ENCODE measurements at places on chromosomes 1 and 21.

- no peak for DNase-seq
Measured at GRCh38 chr1:9537863-9538668, 1.2 kb upstream of the SLC25A33 start.

DNA sequence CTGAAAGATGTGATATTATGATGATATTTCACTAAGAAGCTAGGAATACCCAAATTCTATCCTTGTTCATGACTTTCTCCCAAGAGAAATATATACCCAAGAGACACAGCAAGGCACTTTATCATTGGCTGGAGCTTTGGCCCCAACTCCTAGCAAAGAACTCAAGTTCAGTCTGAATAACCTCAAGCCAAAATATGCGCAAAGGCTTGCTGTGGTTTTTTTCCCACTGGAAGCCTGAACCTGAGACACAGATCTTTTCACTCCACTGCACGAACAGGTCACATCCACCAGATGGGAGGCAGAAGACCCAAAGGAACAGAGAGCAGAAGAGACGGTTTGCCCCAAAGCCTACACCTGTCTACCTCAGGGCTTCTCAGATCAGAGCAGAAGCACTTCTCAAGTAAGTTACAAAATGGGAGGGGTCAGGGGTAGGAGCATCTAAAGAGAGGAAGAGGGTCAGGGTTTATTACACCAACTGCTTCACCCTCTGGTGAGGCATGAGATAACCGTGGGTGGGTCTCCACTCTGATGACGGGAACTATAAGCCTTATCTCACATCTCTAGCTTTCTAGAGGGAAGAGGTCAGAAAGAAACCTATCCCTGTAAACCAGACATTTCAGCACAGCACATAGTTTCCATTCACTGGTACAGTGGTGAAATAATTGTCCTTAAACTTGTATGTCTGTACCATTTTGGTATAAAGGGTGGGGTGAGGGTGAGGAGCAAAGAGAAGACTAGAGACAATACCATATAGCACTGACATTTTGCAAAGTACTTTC lies 17.1 kb upstream of the CDC42BPA start:
- peak; percentile 19 for DNase-seq

DNA sequence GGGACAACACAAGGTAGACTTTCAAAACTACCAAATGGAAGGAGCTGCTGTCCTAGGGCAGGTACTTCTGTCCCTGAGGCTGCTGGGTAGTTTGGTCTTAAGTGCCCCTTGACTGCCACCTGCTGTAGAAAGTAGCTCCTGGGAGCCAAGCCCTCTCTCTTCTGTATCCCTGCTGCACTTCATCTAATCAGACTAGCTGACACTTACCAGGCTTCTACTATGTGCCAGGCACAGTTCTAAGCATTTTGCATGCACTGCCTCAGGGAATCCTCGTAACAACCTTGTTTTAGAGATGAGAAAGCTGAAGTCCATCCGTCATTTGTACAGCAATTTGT lies 15.9 kb upstream of the SRSF4 start:
- DNase-seq = peak; percentile 37

GRCh38 chr1:197150336-197151005 lies 4.0 kb upstream of the ASPM start:
- no peak for DNase-seq

DNA sequence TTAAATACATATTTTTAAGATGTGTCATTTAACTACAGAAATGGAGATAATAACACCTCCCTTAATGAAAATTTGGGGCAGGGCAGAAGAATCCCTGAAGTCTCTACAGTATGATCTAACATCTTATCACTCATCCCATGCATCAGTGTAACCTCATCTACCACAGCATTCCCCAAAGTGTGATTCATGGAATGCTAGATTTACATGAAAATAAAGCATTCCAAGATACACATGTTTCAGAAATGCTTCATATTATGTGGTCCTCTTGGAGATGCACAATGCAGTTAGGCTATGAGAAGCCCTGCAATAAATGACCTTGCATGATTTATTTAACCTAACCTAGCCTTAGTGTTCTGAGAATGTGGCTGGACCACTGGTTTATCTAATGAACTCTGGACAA lies 166.9 kb upstream of the SYT6 start:
- no peak for DNase-seq

- no peak for DNase-seq
Measured at GRCh38 chr1:164272156-164272555, 286.8 kb upstream of the PBX1 start.

DNA sequence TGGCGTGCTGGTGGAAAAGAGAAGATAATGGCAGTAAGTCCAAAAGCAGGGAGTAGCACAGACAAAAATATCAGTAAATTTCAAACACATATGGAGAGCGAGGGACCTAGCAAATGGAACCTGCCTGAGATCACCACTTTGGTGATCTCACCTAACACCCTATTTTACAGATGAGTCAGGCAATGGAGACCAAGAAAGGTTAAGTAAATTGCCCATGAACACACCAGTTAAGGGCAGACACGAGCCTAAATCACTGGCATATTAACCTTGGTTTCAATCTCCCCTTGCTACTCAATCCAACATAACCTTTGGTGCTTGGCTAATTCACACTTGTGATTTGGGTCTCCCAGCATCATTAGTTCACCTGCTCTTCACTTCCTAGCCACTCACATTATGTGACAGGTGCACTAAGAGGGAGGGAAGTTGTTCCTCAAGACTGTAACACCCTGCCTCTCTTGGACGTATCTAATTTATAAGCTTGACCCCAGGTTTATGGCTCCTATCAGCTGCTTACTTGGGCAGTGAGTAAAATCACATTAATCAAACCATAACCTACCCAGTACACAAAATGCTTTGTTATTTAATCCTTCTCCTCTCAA lies 11.5 kb downstream of the ZNF697 start:
- no peak for DNase-seq

- no peak for DNase-seq
Measured at GRCh38 chr1:65703853-65704252, 88.8 kb upstream of the PDE4B start.

GRCh38 chr21:17197996-17198395 lies 314.8 kb upstream of the CXADR start:
- DNase-seq = no peak

DNA sequence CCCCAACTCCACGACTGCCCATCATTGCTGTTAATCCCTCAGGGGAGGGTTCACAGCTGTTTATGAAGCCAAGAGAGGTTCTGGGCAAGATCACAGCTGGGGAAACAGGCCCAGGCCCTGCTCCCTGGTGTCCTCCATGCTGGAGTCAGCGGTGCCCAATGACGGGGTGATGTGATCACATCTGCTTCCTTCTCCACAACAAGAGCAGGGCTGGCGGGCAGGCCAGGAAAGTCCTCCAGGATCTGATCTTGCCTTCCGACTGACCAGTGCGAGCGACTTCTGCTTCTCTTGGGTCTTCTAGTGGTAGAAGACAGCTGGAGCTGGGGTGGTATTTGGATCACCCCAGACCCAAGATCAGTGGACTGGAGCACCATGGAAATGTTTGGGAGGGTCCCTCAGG lies 951 bp upstream of the LINGO4 start:
- no peak for DNase-seq

- DNase-seq = no peak
Measured at GRCh38 chr1:233389169-233389568, 61.6 kb downstream of the MAP3K21 start.

GRCh38 chr1:119428991-119429390 lies 14.0 kb downstream of the HSD3B2 start:
- no peak for DNase-seq

DNA sequence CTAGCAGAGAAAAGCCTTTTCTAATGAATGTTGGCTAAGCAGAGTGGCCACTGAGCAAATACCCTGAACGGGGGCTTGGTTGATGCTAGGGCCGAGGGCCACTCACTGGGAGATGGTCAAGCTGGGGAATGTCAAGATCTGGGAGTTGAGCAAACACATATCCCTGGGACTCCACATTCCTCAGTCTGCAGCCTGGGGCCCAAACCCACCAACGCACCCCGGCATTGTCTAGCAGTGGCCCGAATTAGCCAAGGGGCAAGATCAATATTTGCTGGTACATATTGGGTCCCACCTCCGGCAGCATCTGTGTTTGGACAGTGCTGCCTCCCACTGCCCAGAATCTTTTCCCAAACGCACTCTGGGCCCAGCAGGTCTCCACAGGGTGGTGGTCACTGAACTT lies 144.1 kb downstream of the TRABD2B start:
- no peak for DNase-seq

- no peak for DNase-seq
Measured at GRCh38 chr1:167564612-167565270, 11.2 kb upstream of the CREG1 start.

All from NCI-H2171 treated with DMSO at 0.1 percent for 48 hours (cell line).